GM18507 (cell line): ENCODE measurements at places on chromosomes 3 and 15.

GRCh38 chr3:38554127-38554827 is 58.1 kb downstream of the EXOG start:
- no peak for DNase-seq

- DNase-seq, result no peak
These were observed 35.3 kb downstream of the TLE3 start for GRCh38 chr15:70062321-70062956.

DNA sequence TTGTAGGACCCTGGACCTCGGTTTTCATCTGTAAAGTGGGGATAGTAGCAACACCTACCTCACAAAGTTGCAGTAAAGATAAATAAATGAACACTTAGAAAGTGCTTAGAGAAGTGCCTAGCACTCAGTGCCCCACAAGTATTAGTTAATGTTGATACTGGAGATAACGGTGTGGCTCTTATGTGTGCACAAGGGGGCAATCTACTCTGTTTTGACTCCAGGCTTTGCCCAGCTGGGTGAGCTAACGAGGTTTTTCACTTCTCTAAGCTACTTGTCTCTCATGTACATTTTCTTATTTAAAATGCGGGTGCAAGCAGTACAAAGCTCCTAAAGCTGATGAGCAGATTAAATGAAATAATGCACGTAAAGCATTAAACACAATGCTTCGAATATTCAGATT is 193.5 kb upstream of the ICE2 start:
- DNase-seq, result no peak

DNA sequence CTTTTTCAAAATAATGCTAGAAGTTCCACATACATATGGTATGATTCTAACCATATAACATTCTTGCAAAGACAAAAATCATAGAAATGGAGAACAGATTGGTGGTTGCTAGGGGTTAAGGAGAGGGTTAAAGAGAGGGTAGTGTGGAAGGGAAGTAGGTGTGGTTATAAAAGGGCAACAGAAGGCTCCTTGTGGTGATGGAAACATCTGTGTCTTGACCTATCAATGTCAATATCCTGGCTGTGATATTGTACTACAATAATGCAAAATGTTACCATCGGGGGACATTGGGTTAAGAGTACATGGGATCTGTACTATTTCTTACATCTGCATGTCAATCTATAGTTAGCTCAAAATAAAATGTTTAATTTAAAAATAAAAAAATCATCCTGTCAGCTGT is 67.8 kb upstream of the FSIP1 start:
- DNase-seq, result no peak

- DNase-seq, result no peak
These were observed 2.0 kb downstream of the MYEF2 start for GRCh38 chr15:48176112-48176511.

DNA sequence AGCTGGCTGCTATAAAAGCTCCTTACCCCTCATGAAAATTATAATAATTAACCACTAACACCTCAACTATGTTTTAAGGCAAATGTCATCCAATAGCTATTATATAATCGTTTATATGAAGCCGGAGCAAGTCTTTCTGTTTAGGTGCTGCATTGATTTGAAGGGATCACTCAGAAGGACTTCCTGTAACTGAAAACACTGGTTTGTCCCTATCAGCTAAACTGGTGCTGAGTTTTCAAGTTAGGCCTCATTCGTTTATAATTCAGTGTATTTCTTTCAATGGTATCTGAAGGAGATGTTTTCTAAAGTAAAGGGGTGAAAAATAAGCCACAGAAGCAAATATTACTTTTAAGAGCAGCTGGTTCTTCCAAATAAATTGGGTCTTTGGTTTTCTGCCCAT is 14.2 kb downstream of the MEIS2 start:
- DNase-seq, result no peak

DNA sequence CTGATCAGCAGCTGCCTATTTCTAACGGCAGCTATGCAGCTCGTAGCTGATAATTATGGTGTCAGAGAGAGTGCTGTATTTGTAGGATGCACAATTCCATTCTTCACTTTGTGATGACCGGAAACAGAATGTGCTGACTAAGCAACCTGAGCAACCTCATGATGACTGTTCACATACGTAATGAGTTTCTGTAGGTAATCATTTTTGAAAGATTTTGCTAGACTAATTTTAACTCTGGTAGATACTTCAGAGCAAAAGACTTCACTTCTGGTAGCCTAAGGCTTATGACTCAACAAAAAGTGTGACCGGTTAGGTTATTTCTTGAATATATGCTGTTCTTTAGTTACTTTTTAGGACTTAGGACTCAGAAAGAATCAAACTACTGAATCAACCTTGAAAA is 567.7 kb downstream of the NAALADL2 start:
- no peak for DNase-seq

- DNase-seq, result no peak
These were observed 1090.9 kb downstream of the ROBO2 start for GRCh38 chr3:78130741-78131290.

- no peak for DNase-seq
These were observed 60.6 kb downstream of the TCF12 start for GRCh38 chr15:56978898-56979662.

- DNase-seq, result no peak
These were observed 5.2 kb upstream of the EBLN2 start for GRCh38 chr3:73056014-73056844.

DNA sequence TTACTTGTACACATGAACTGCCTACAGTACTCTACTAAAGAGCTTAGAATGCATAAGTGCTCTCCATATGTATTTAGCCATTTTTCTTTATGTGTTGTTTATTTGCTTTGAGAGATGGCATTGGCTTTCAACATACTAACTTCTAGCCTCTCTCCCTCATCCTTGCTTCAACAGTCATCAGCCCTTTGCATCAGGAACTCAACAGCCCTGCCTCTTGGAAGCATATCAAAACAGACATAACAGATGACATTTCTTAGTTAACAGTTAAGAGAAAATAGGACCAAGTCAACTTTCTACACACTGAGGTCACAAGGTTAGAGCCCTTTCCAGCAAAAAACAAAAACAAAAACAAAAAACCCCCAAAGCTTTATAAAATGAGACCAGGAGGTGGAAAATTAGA is 145.6 kb downstream of the TCF12 start:
- no peak for DNase-seq

DNA sequence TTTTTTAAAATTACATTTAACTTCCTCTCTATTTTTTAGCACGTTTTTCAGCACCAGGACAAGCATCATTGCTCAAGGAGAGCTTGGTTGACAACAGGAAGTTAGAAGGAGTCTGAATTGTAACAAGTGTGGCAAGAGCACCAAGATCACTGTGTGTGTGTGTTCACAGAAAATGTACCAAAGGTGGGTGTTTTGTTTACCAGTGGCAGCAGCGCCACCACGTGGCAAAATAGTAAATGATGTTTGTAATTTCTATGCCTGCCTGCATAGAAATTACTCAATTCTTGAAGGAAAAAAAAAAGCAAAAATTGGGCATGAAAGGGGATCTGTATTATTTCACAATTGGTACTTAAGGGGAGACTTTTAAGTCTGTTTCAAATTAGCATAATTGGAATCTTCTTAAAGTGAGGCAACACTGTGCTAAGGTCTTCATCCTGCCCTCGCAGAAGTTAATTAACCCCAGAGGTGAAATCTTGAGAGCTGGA is 7.4 kb upstream of the U2SURP start:
- DNase-seq, result no peak

DNA sequence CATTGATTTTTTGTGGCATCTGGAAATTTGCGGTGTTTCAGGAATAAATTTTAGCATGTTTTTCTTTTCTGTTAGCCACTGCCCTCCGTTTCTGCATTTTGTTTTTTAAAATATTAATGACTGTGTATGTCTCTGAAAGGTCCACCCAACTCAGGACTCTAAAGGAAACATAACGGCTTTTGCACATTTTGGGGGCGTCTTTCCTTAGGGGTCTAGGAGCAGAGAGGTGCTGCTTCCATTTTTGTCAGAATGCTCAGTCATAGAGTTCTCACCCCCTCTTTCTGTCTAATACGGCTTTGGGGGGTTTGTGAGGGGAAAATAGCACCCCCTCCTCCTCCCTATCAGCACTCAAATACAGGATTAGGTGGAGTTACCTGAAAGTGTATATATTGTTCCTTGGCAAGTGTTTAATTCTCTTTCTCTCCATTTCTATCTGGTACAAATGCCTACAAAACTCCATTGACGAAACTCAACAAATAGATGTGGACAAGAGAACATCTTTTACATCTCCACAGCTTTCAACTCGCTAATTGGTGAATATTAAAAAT is 219.4 kb downstream of the MEIS2 start:
- DNase-seq, result no peak

DNA sequence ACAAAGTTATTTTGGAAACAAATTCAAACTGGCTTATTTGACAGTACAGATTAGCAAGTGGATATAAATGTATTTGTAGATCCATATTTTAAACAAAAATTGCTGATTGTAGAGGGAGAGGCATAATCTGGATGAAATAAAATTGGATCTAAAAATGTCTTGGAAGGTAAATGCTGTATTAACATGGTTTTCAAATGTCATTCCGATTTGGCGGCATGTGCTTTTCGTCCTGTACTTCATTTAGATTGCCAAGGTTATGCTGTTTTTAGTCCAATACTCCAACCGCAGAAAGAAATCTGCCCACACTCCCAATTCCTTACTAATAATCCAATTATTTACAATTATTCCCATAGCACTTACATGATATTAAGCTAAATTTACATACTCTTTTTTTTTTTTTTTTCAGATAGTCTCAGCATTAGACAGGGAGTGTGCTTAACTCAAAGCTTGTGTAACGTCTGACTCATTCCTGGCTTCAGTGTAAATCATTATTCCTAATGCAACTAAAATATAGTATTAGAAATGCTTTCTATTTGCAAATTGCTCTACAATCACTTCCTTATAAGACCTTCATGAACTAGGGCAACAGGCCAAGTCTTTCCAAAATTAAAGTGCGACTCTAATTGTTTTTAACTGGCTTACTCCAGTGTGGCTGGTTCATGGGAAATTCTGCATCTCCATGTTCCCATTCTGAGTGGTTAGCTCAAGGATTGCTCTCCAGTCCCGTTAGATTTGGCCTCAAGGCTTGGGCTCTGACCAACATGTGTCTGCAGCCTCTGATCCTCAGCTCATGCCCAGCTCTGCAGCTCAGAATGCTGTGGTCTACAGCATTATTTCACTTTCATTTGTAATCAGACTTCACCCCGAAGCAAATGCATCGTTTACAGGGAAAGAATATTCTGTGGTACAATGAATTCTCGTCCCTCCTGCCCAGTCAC is 103.9 kb downstream of the FBN1 start:
- peak; percentile 14 for DNase-seq

GRCh38 chr15:40103864-40104271 is 4.8 kb downstream of the BMF start:
- no peak for DNase-seq

DNA sequence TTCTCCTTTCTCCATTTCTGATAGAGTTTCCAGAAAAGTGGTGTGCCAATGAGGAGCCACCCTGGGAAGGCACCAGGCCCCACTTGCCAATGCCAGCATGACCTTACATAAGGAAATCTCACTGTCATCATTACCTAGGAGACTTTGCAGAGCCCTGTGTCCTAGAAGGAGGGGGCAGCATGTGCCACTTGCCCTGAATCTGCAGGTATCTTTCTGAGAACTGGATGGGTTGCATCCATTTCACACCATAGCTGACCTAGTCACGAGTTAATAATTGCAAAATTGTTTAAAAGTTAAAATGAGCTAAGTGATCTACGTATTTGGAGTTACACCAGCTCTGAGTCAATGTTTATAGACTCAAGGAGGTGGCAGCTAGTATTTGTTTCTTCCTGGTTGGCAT is 14.3 kb downstream of the CA12 start:
- DNase-seq, result no peak

- no peak for DNase-seq
These were observed 7.7 kb upstream of the RFTN1 start for GRCh38 chr3:16520970-16521881.

GRCh38 chr3:189635339-189635738 is 4.2 kb downstream of the TP63 start:
- no peak for DNase-seq

- DNase-seq, result no peak
These were observed 22.5 kb downstream of the TRIM71 start for GRCh38 chr3:32840086-32840841.

DNA sequence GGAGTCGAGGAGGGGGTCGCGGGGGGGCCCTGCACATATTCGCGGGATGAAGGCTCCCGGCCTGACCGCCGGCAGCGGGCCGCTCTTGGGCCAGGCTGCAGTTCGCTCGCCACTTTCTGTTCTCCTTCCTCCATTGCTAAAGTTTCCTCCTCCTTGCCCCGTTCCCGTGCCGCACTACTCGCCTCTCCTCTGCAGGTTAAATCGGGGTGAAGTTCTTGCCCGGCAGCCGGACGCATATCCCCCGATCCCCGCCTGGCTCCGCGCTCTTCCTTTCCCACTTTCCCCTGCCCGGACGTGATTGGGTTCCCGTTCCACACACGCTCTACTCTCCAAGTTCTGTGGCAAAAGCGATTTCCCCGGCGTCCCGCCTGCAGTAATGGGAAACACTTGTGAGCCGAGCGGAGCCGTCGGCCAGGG is 556 bp downstream of the CRYBG3 start:
- DNase-seq, result no peak

DNA sequence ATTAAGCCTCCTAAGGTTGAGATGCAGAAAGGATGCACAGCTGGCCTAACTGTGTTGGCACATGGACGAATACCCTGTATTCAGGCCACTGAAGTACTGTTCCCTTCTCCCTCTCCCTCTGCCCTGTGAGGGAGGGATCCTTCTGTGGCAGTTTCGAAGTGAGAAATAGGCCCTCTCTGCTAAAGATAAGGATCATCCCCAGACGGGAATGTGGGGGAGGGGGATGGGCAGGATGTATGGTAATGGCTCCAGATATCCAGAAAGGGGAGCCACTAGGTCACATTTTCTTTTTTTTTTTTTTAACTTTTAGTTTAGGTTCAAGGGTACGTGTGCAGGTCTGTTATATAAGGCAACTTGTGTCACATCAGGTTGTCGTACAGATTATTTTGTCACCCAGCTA is 463.1 kb downstream of the TBL1XR1 start:
- DNase-seq, result no peak

- DNase-seq, result no peak
These were observed 25.1 kb upstream of the GABPB1 start for GRCh38 chr15:50380089-50380488.

- no peak for DNase-seq
These were observed 117.9 kb upstream of the SMAD3 start for GRCh38 chr15:66947471-66947870.

DNA sequence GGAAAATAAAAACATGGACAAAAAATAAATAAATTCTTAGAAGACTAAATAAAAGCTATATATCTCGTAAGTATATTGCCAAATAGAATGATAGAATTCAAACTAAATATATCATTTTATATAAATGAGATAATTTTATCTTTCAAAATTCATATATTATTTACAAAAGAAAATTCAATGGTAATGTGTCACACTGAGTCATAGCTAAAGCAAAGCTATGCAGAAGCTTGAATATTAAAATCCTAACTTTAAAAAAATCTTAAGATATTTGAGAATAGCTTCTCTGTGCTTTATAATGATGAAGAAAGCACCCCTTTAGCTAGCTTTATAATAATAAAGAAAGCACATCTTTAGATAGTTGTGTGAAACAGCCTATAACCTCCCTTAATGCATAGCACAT is 1010.8 kb downstream of the OTOL1 start:
- no peak for DNase-seq

GRCh38 chr15:44490622-44491021 is 46.3 kb upstream of the EIF3J start:
- no peak for DNase-seq
